ENCODE measurements at places on chromosomes 6 and 20. TPM values are rescaled to one million over a fixed set of nuclear protein-coding genes. Genes with fewer than 3 reads are reported as not detected.
A peak's percentile ranks its signal among the peaks of the same experiment; 100 is the strongest.

DNA sequence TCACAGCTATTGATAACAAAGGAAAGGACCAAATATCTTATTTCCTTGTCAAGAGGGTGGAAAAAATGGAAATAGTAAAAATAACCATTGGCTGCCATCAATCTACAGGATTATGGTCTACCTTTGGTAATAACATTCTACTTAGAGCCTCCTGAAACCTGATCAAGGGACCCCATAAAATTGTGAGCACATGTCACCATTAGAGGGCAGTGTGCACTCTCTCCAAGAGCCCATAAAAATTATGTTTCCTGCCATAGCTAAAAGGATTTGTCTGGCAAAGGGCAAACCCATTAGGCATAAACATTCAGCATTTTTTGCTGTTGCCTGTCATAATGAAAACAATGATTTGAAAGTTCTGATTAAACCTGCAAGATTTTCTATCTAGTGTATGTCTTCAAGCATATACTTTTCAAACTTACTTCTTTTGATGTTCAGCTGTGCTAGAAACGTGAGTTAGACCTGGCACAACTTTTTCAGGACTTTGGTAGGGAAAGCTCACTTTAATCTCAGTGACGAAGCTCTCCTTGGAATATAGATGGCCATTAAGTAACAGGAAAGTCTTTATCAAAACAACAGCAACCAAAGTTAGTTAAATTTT, 120.7 kb upstream of the ZFP64 start:
- no peaks in the 10 kb centered on the region for H3K36me3 ChIP-seq
- H3K4me1 ChIP-seq: peaks cover 5% of the 10 kb centered on the region
- H3K27me3 ChIP-seq: no peaks in the 10 kb centered on the region
- no peak overlapping the region for H3K27ac ChIP-seq
- DNase-seq: no peak

GRCh38 chr6:17280552-17281090, 540 bp upstream of the RBM24 start:
- no peak for DNase-seq
- H3K36me3 ChIP-seq: no peaks in the 10 kb centered on the region
- H3K27me3 ChIP-seq: no peaks in the 10 kb centered on the region
- H3K4me3 ChIP-seq: peak overlapping the region; percentile 84

DNA sequence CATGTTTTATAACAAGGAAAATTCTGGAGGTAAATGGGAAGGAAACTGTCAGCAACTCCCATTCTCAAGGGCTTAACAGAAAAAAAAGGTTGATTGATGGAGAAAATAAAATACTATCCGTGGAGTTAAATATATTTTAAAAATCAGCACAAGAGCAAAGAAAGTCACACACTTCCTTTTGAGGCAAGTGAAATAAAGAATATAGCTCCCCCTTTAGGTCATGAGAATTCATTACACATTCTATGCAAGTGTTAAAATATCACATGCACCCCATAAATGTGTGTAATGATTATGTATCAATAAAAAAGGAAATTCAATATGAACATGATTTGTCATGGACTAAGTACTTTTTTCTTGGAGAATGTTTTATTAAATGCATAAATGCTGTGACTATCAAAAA, 349.2 kb downstream of the TPBG start:
- H3K27me3 ChIP-seq: no peaks in the 10 kb centered on the region
- peaks cover 13% of the 10 kb centered on the region for H3K4me1 ChIP-seq
- no peaks in the 10 kb centered on the region for H3K36me3 ChIP-seq
- H3K4me3 ChIP-seq: no peak overlapping the region
- DNase-seq: no peak

DNA sequence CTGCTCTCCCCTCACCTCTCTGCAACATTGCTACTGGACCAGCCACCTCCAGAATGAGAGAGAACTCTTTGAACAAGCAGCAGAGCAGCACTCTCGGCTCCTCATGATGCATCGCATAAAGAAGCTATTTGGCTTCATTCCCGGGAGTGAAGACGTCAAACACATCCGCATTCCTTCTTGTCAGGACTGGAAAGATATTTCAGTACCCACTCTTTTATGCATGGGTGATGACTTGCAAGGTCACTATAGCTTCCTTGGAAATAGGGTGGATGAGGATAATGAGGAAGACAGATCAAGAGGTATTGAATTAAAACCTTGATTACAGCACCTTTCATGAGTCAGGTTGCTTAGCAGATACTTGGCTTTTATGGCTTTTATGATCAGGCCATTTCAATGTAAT, 4.3 kb downstream of the CALHM4 start:
- no peaks in the 10 kb centered on the region for H3K27me3 ChIP-seq
- no peak overlapping the region for H3K27ac ChIP-seq
- no peaks in the 10 kb centered on the region for H3K4me1 ChIP-seq

DNA sequence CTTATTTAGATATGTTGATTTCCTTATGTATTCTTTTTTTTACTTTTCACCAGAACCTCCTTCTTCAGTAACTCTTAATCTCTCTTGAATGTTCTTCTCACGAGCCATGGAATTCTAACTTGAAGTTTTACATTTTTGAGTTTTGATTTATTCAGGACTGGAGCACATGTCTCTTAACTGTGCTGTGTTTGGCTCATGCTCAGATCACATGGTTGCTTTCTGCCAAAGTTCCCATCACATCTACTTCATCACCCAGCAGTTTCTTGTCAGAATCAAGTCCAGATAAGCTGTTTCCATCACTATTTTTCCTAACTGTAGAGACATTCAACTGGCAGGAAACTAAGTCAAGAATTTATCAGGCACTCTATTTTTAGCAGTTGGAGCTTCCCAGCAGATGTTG, 31.7 kb downstream of the SLC35A1 start:
- no peaks in the 10 kb centered on the region for H3K4me1 ChIP-seq
- DNase-seq: no peak
- H3K27me3 ChIP-seq: no peaks in the 10 kb centered on the region
- no peak overlapping the region for H3K4me3 ChIP-seq
- H3K36me3 ChIP-seq: peaks cover 18% of the 10 kb centered on the region
- H3K27ac ChIP-seq: no peak overlapping the region

DNA sequence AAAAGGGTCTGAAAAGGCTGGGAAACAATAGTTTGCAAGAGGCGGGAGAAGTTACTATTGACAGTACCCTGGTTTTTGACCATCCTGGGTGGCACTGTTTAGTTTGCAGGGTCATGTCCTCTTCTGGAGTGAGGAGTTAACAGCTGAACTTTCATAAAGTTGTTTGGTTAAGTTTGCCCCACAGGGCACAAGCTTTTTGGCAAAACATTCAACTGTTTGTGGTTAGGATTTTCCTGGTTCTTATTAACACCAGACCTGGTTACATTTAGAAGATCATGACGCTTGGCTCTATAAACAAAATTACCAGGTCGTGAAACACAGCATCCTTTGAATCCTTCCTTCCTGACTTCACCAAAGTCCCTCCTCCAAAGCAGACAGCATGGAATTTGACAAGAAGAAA, 106.1 kb downstream of the RIN2 start:
- H3K27ac ChIP-seq: no peak overlapping the region
- no peak overlapping the region for H3K4me3 ChIP-seq
- no peaks in the 10 kb centered on the region for H3K36me3 ChIP-seq
- no peaks in the 10 kb centered on the region for H3K27me3 ChIP-seq
- DNase-seq: no peak
- no peaks in the 10 kb centered on the region for H3K4me1 ChIP-seq

DNA sequence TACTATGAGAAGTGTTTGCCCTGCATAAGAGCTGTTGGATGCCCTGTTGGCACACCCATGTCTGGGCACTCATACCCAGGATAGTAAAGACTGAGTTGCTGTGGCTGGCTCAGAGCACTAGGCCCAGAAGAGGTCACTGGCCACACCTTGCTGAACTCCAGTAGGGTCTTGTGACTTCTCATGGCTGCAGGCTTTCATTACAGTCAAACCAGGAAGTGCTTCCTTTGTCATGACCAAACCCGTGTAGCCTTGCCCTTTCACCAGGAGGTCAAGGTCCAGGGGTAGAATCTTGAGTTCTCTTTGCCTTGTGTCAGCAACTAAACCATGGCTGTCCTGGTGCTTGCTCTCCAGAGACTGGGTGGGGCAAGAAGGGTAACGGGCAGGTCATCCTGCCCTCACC, 49.5 kb downstream of the CD164 start:
- no peak for DNase-seq
- H3K27ac ChIP-seq: no peak overlapping the region
- H3K36me3 ChIP-seq: no peaks in the 10 kb centered on the region
- H3K4me3 ChIP-seq: no peak overlapping the region

GRCh38 chr6:1762203-1762602, 152.5 kb downstream of the FOXC1 start:
- no peak overlapping the region for H3K4me3 ChIP-seq
- H3K36me3 ChIP-seq: no peaks in the 10 kb centered on the region
- H3K27ac ChIP-seq: no peak overlapping the region
- DNase-seq: no peak
- H3K27me3 ChIP-seq: no peaks in the 10 kb centered on the region

Gene GRIK2
- total RNA-seq: 8.8 TPM

Gene HTR1E
- not detected for total RNA-seq

Gene JPH2
- total RNA-seq: 13.8 TPM

Gene MATN4
- not detected for total RNA-seq

Measured in vagina (tissue), 2 donors.